Left lung (tissue), 14 donors: ENCODE measurements at places on chromosomes 5 and 9. TPM values are rescaled to one million over a fixed set of nuclear protein-coding genes. Genes with fewer than 3 reads are reported as not detected.

DNA sequence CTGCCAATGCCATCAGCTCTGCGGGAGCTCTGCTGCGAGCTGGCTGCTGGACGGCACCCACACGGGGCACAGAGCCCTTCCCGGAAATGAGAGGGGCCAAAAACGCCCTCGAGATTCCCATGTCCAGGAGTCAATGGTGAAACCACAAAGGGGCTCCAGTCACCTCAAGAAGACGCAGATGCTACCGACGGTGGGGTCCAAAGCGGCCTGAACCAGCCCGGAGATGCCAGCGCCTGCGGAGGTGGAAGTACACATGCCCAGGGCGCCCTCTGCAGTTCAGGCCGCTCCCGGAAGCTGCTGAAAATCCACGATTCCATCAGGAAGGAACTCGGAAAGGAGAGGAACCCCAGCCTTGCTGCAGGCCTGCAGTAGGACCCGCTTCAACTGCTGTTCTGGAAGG, 82.4 kb upstream of the SELENOP start:
- no peaks in the 10 kb centered on the region for H3K27me3 ChIP-seq
- H3K4me3 ChIP-seq: no peak overlapping the region
- DNase-seq: no peak
- no peak overlapping the region for H3K27ac ChIP-seq

DNA sequence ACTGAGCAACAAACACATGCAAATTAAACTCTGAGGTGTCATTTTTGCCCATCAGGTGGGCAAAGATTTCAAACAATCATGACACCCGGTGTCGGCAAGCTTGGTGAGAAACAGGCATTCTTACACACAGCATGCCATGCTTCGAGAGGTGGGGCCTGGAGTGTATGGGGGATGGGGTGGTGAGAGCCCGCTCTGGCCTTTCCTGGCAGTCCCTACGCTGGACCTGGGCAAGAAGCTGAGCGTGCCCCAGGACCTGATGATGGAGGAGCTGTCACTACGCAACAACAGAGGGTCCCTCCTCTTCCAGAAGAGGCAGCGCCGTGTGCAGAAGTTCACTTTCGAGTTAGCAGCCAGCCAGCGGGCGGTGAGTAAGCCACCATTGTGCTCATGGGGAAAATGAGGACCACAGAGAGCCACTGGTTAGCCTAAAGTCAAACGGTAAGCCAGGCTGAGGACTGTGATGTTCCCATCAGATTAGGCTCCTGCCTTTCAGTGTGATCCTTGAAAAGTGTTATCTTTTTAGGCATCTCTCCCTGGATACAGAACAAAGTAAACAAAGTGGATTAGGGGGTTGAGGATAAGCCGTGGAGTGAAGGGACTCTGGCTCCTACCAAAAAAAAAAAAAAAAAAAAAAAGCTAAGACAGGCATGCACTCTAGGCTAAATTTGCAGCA, 9.4 kb downstream of the MYOZ3 start:
- no peaks in the 10 kb centered on the region for H3K36me3 ChIP-seq
- peaks cover 5% of the 10 kb centered on the region for H3K27me3 ChIP-seq
- no peak overlapping the region for H3K27ac ChIP-seq
- DNase-seq: no peak
- H3K4me3 ChIP-seq: no peak overlapping the region

GRCh38 chr5:78778538-78778937, 130.0 kb upstream of the LHFPL2 start:
- H3K36me3 ChIP-seq: no peaks in the 10 kb centered on the region
- no peak overlapping the region for H3K4me3 ChIP-seq
- no peak for DNase-seq
- H3K27me3 ChIP-seq: no peaks in the 10 kb centered on the region
- no peaks in the 10 kb centered on the region for H3K4me1 ChIP-seq

DNA sequence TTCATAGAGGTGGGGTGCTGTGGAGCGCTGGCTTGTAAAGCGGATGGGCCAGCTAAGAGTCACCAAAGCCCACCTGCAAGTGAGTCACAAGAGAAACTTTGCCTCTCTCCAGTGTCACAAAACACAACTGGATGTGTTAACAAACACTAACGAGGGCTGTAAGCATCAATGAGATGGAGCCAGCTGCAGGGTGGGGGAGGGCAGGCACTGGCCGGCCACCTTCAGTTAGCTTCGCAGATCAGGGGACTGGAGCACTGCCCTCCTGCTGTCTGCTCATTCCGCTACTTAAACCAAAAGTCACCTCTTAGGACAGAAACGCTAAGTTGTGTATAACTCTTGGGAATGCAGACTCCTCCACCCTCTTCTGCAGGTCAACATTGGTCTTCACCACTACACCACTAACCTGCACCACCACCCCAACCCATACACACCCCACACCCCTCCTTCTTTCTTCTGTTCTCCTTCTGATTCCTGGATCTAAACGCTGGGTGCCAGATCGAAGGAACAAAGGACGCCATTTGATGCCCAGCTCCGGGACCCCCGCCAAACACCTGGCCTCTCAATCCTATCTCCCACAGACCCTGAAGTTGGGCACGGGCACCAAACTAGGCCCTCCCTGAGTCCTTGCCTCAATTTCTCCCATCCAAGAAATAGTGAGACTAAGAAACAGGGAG, 2.1 kb downstream of the ARSI start:
- peaks cover 17% of the 10 kb centered on the region for H3K4me1 ChIP-seq
- DNase-seq: no peak
- no peaks in the 10 kb centered on the region for H3K36me3 ChIP-seq
- peak overlapping the region; percentile 32 for H3K4me3 ChIP-seq

- peak overlapping the region; percentile 60 for H3K27ac ChIP-seq
- no peak for DNase-seq
- H3K36me3 ChIP-seq: no peaks in the 10 kb centered on the region
- no peaks in the 10 kb centered on the region for H3K27me3 ChIP-seq
- H3K4me1 ChIP-seq: peaks cover 53% of the 10 kb centered on the region
These were observed 17.3 kb upstream of the TGFBI start for GRCh38 chr5:136011414-136012001.

DNA sequence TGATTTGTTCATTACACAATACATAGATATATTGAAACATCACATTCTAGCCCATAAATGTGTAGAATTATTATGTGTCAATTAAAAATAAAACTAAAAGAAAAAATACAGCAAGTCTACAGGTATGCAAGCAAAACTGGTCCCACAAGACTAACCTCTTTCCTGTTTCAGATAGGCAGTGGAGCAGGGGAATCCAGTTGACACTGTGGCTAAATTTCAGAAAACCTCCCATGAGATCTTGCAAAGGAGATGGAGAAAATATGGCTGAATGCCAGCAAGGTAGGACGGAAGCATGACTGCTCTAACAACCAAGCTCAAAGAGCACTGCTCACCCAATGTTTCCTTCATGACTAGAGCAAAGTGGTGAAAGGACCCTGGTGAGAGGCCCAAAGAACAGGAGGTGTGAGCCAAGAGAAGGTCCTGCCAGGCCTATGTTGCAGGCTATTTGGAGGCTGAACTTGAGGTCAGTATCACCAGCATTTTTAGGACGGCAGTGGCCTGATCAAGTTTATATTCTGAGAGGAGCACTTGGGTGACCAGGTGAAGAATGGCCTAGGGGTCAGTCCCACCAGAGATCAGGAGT, 1.1 kb upstream of the SH3TC2 start:
- no peaks in the 10 kb centered on the region for H3K36me3 ChIP-seq
- H3K27ac ChIP-seq: peak overlapping the region; percentile 70
- H3K4me3 ChIP-seq: no peak overlapping the region
- H3K4me1 ChIP-seq: no peaks in the 10 kb centered on the region
- H3K27me3 ChIP-seq: no peaks in the 10 kb centered on the region

- H3K4me3 ChIP-seq: no peak overlapping the region
- peaks cover 100% of the 10 kb centered on the region for H3K27me3 ChIP-seq
- H3K36me3 ChIP-seq: no peaks in the 10 kb centered on the region
- DNase-seq: peak; percentile 68
- peaks cover 46% of the 10 kb centered on the region for H3K4me1 ChIP-seq
These were observed 5.8 kb downstream of the TLX3 start for GRCh38 chr5:171314728-171315385.

GRCh38 chr5:103410172-103410571, 151.6 kb downstream of the MACIR start:
- no peaks in the 10 kb centered on the region for H3K4me1 ChIP-seq
- no peaks in the 10 kb centered on the region for H3K27me3 ChIP-seq
- H3K36me3 ChIP-seq: no peaks in the 10 kb centered on the region
- no peak overlapping the region for H3K27ac ChIP-seq
- no peak overlapping the region for H3K4me3 ChIP-seq
- no peak for DNase-seq

- no peak overlapping the region for H3K27ac ChIP-seq
- no peaks in the 10 kb centered on the region for H3K27me3 ChIP-seq
- H3K4me1 ChIP-seq: no peaks in the 10 kb centered on the region
- no peak overlapping the region for H3K4me3 ChIP-seq
- no peaks in the 10 kb centered on the region for H3K36me3 ChIP-seq
- no peak for DNase-seq
These were observed 78.0 kb downstream of the NRG2 start for GRCh38 chr5:139964994-139965565.

DNA sequence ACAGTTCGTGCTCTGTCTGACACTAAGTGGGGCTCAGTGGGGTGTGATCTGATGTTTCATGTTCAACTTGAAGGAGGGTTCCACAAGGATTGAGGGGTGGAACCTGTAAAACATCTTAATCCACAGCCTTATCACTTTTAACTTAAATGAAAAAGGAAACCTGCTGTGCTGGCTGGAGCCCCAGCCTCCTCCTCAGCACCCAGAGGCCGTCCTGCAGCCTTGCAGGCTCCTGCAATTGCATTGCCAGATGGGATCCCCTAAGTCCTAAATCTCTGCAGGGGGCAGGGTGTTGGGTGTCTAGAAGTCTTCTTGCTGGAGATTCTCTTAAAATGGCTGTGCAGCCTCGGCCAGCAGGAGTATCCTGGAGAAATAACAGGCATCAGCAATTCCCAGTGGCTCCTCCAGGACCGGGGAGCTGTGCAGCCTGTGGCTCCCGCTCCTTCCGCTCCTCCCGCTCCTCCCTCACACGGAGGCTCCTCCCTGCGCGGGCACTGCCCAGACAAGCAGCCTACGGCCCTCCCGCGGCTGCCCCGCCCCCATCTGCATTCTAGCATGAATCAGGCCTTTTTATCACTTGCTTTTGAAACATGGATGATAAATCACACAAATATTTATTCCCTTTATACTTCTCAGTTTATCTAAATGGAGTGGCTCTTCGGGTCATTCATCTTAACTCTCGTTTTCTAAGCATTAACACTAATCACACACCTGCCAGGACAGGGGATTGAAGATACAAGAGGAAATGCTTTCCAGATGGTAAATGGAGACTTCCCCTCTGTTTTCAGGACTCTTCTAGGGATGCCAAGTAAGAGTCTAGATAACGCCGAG, 131.0 kb downstream of the ADAMTS16 start:
- no peaks in the 10 kb centered on the region for H3K36me3 ChIP-seq
- H3K27me3 ChIP-seq: no peaks in the 10 kb centered on the region
- H3K4me3 ChIP-seq: no peak overlapping the region
- no peaks in the 10 kb centered on the region for H3K4me1 ChIP-seq

- no peaks in the 10 kb centered on the region for H3K27me3 ChIP-seq
- no peak for DNase-seq
- H3K36me3 ChIP-seq: no peaks in the 10 kb centered on the region
- no peaks in the 10 kb centered on the region for H3K4me1 ChIP-seq
These were observed 178.4 kb downstream of the GNA14 start for GRCh38 chr9:77469515-77470231.

- H3K27ac ChIP-seq: no peak overlapping the region
- H3K4me3 ChIP-seq: no peak overlapping the region
- H3K4me1 ChIP-seq: no peaks in the 10 kb centered on the region
- H3K27me3 ChIP-seq: no peaks in the 10 kb centered on the region
These were observed 99.1 kb downstream of the PTTG1 start for GRCh38 chr5:160520609-160521391.

DNA sequence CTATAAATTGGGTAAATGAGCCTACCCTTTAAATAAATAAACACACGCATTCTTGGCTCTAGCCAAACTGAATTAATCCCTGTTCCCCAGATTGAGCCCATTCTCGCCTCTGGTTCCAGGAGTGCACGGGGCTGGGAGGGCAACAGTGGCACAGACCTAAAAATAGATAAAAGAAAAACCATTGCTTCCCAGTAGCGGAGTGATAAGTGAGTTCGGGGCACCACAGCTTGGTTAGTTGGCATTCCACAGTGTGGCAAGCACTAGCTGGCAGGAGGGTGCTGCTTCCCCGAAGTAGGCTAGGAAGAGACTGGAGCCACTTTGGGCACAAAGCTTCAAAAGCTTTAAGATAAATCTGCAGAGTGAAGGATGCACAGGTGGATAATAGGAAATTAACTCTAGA, 322.2 kb upstream of the SGCD start:
- H3K4me3 ChIP-seq: no peak overlapping the region
- DNase-seq: no peak
- no peaks in the 10 kb centered on the region for H3K4me1 ChIP-seq
- H3K27me3 ChIP-seq: no peaks in the 10 kb centered on the region
- H3K27ac ChIP-seq: no peak overlapping the region
- no peaks in the 10 kb centered on the region for H3K36me3 ChIP-seq

- no peak overlapping the region for H3K4me3 ChIP-seq
- peak; percentile 59 for DNase-seq
- H3K4me1 ChIP-seq: no peaks in the 10 kb centered on the region
- H3K27ac ChIP-seq: peak overlapping the region; percentile 67
These were observed 24.3 kb downstream of the CENPP start for GRCh38 chr9:92349771-92350739.

DNA sequence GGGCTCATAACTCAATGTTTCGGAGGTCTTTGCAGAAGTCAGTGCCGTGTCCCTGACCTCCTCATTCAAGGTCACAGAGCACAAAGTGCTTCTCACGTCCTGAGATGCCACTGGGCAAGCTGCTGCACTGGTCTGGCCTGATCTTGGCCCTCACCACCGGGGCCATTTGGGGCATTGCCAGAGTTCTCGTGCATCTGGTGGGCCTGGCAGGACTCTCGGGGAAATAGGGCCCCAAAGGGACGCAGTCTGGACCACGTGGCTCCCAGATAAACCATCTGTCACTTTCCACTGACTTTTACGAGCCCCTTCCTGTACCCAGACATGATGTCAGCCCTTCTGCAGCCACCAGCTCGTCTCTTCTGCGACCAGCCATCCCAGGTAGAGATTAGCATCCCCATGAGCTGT, 54.8 kb downstream of the HRH2 start:
- no peak overlapping the region for H3K4me3 ChIP-seq
- H3K4me1 ChIP-seq: no peaks in the 10 kb centered on the region
- H3K27me3 ChIP-seq: no peaks in the 10 kb centered on the region
- no peak overlapping the region for H3K27ac ChIP-seq

DNA sequence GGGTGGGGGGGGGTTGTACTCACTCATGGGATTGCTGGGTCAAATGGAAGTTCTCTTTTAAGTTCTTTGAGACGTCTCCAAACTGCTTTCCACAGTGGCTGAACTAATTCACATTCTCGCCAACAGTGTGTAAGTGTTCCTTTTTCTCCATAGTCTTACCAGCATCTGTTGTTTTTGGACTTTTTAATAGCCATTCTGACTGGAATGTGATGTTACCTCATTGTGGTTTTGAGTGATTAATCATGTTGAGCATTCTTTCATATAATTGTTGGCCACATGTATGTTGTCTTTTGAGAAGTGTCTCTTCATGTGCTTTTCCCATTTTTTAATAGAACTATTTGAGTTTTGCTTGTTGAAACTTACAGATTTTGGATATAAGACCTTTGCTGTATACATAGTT, 94.9 kb upstream of the PLPPR1 start:
- no peak overlapping the region for H3K4me3 ChIP-seq
- H3K36me3 ChIP-seq: no peaks in the 10 kb centered on the region
- no peaks in the 10 kb centered on the region for H3K4me1 ChIP-seq
- no peak overlapping the region for H3K27ac ChIP-seq
- DNase-seq: no peak

Gene PTBP3
- 70.9 TPM for total RNA-seq

Gene ANKRD31
- 0.09 TPM for total RNA-seq

Gene CEP72
- total RNA-seq: 5.5 TPM

Gene NDUFA8
- 43.4 TPM for total RNA-seq

Gene RLN2
- total RNA-seq: 0.55 TPM

Gene SCGB3A2
- 108 TPM for total RNA-seq

Gene HMMR
- total RNA-seq: 3.6 TPM

Gene CAAP1
- 12.9 TPM for total RNA-seq

Gene IRX1
- 4.0 TPM for total RNA-seq

Gene C1QTNF3
- 25.6 TPM for total RNA-seq
